ENCODE measurements at places on chromosomes 5 and 9.
A peak's percentile ranks its signal among the peaks of the same experiment; 100 is the strongest.

DNA sequence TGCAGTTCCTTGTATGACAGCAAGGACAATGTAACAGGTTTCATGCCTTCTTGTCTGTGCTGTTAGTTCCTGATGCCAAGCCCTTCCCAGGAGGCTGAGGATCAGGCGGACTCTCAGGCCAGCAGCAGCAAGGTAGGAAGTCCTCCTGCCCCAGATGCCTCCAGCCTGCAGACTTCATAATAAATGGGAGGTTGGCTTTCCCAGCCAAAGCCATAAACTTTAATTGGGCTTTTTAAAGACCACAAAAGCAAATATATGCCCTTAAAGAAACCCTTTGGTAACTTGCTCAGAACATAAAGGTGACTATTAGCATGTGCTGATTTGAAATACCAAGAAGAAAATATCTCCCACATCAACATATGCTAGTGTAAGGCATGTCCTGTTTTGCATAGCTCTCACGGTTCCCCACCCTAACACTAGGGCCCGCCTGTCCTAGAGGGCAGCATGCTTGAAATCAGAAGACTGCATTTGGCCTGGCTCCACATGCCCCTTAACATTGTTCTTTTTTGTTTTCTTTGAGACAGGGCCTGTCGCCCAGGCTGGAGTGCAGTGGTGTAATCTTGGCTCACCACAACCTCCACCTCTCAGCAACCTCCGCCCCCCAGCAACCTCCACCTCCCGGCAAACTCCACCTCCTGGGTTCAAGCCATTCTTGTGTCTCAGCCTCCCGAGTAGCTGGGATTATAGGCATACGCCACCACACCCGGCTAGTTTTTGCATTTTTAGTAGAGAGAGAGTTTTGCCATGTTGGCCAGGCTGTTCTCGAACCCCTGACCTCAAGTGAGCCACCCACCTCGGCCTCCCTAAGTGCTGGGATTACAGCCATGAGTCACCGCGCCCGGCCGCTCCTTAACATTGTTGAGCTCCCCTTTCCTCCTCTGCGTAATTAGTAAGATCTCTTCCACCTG is 44.6 kb upstream of the FCN1 start:
- no peak for DNase-seq

DNA sequence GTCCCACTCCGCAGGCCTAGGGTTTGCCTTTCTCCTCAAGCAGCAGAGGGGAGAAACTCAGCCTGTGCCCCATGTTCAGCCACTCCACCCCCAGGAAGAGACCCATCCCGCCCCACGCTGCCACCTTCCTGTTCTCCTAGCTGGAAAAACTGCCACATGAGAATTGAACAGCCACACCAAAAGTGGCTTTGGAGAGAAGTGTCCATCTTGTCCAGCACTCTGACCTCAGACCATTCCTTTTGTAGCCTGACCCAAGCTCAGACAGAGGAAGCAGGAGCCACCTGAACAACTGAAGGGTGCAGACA is 8.3 kb upstream of the SLC25A48 start:
- DNase-seq = no peak

DNA sequence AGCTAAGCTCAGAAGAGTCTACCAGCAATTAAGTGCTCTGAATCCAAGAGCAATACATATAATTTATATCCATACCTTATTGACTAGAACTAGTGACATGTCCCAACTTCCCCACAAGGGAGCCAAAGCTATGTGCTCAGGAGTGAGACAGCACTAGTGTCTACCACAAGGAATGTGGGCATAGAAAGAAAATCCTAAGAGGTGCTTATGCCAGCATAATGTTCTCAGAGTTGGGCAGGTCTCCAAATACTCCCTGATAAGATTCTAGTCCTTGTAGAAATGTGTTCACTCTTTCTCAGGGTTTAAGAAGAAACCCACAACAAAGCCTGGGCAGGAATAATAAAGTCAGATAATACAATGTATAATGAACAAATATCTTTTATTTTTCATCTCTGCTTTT is 275.1 kb downstream of the BRINP1 start:
- no peak for DNase-seq

- DNase-seq = peak; percentile 11
Observed at GRCh38 chr5:16618138-16618897, 1.5 kb upstream of the RETREG1 start.

DNA sequence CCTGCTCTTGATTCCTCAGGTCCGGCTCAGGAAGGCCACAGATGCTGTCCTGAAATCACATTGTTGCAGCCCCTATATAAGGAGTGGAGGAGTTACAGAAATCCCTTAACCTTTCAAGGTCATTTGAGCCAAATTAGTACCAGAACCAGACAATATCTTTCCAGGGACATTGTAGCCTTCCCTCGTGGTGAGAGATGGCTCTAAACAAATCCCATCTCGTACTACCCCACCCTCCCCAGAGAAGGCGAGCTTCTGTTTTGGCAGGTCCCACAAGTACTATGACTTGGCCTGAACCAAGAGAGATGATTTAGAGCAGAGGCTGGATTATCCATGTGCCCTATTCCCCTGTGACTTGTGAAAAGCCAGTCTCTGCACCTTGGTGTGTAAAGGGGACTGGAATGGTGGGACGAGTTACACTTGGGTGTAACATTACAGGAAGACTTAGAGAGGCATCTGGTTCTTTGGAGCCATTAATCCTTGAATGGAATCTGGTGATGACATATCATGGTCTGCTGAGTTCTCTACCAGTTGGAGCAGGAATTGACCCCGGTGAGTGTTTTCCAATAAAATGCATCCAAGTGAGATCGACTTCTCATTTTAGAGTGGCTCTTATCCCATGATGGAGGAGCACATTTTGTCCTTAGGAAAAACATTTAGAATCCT is at the start of gene FAM240B:
Gene FAM240B, minus strand, starts transcription at position 51 of the 663 bp plus-strand sequence. CDS start 16,134 bp downstream, outside the sequence.
- no peak for DNase-seq

DNA sequence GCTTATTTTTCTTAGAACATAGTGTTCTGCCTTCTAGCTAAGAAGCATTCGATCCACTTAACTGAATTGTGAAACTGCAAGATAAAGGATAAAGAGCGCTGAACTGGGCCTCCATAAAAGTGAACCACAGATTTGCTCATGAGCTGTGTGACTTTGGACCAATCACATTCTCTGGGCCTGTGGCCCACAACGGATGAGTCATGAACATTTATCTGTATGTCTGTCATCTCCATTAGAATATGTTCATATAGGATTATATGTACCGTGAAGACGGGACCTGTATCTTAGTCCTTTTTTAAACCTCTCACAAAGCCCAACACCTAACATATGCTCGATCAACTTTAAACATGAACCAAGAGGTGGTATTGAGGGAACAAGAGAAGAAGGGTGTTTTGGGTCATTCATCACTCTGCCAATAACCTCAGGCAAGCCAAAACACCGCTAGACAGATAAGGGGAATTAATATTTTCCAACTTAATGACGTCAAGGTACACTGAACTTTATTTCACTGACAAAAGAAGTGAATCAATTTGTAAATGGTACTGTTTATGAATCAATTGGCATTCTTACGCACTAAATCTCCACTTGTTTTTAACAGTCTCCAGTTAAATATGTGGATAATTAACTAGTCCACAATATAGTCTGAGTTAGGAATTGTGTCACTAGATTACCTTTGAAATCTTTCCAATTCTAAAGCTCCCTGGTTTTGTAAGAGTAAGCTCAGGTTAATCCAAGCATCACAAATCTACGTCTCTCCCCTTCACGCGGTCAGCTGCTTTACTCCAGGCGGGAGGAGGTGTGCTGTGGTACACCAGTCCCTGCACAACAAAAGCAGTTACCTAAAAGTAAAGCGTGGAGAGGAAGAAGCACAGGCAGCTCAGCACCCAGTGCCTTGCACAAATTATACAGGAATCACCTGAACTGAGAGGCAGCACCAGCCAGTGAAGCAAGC is 1.6 kb downstream of the TMEM245 start:
- DNase-seq = peak; percentile 74

- no peak for DNase-seq
Observed at GRCh38 chr5:10564838-10565784, 1.2 kb downstream of the ANKRD33B start.

- no peak for DNase-seq
Observed at GRCh38 chr5:20266066-20266465, 278.1 kb upstream of the CDH18 start.

GRCh38 chr5:172661526-172661925 is 20.5 kb downstream of the NEURL1B start:
- no peak for DNase-seq

DNA sequence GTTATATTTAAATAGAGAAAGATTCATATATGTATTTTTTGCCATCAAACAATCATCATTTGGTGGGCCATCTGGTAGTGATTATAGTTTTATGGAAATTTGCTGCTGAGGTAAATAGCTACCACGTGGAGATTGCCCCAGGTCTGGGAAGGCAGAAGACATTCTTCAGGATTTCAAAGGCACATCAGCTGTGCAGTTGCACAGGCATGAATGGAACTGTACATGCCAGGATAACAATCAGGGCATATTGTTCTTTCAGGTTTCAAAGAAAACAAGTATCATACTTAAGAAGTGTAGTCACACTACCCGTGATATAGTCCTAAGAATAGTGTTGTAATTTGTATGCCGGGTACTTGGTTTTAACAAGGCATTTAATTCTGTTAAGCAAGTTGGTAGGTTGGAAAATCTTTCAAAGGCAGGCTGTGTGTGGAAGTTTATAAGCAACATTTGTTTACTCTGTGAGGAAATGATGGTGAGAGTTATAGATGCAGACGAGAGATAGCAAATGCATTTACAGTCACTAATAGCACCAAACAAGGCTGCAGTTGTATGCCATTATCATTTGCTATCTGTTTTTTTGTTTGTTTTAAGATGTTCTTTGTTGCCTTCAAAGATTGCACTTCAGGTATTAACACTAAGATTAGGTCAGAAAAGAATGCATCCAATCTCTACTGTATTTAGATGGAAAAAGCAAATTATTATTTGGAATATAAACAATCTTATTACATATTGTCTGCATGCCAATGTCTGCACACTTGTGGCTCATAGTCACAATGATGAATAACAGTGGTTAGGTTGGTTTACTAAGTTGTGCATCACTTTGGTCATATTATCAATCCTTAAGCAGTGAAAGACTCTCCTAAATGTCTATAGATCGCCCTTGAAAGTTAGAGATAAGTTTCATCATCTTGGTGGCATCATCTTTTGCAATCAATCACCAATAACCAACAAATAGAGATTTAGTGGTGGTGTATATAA is 55.3 kb downstream of the RPS23 start:
- DNase-seq = no peak

- no peak for DNase-seq
Observed at GRCh38 chr9:123064716-123065115, 31.2 kb downstream of the GPR21 start.

DNA sequence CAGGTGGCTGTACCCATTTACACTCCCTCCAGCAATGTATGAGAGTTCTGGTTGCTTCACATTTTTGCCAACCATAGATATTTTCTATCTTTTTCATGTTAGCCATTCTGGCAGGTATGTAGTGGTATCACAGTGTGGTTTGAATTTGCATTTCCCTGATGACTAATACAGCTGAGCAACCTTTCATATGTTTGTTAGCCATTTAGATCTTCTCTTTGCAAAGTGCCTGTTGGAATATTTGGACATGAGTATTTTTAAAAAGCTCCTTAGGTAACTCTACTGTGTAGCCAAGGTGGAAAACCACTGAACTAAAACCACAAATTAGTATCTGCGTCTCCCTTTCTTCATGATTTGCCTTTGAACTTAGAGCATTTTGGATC is 31.9 kb downstream of the IRF1 start:
- DNase-seq = no peak

DNA sequence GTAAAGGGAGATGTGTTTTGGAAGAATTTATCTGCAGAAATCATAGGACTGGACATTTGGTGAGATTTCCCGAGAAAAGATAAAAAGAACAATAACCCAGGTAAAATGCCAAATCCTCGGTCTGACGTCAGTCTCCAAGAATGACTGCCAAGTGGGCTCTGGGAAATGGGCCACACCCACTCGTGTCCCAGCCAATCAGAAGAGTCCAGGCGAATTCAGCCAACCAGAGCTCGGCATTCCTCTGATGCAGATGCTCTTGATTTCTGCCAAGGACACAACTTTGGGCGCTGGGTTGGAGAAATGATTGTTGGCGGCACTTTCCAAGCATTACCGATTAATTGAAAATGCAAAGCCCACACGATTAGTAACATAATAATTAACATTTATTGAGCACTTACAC is 73.3 kb downstream of the FGF18 start:
- no peak for DNase-seq

GRCh38 chr9:133569891-133570690 is 35.6 kb downstream of the ADAMTSL2 start:
- DNase-seq = no peak

DNA sequence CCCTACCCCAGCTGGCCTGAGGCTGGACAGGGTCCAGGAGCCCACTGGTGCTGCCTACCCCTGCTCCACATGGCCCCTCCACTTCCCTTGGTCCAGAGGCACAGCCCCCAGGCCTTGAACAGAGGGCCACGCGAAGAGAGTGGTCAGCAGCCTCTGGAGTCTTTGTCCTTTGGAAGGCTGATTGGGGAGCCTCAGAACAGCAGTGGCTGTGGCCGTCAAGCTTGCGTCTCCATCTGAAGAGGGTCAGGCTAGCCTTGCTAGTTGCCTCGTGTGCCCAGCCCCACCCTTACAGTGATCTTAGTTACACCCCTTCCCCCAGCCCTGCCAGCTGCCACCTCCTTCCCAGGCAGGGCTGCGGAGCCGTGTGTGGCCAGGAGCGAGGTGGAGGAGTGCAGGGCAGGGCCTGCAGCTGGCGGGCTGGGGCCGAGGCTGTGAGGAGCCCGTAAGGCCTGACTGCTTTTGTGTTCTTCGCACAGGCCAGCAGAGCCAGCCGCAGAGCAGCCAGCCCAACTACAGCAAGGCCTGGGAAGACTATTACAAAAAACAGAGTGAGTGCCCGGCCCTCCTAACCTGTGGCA is 30.1 kb upstream of the PRDM12 start:
- no peak for DNase-seq

GRCh38 chr5:139747583-139748504 is 47.8 kb upstream of the PSD2 start:
- peak; percentile 86 for DNase-seq

- no peak for DNase-seq
Observed at GRCh38 chr5:107431536-107431935, 239.2 kb downstream of the EFNA5 start.

- DNase-seq = no peak
Observed at GRCh38 chr5:36882250-36882649, 5.7 kb downstream of the NIPBL start.

DNA sequence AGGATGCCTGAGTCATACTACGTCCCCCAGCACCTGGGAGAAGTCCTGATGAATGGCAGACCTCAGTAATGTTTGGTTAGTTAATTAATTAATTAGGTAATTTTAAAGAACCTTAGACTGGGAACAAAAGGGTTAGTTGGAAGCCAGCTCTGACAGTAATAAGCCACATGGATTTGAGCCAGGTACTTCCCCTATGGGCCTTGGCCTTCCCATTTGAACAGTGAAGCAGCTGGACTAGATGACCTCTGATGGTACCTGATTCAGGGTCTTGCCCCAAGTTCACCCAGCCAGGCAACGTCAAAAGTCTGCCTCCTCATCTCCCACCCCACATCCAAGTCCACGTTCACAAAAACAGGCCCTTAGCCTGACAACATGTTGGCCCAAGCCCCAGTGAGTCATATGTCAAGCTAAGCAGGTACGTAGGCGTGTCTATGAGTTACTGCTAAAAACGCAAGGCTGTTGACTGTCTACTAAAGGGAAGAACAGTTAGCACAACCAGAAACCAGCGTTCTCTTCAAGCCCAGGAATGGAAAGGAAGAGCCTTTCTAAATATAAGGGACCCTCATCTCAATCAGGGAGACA is 303.2 kb downstream of the ACTL7B start:
- no peak for DNase-seq

- no peak for DNase-seq
Observed at GRCh38 chr5:103108086-103108485, 11.9 kb downstream of the GIN1 start.
